Activated CD4-positive, CD25-positive, alpha-beta regulatory T cell (primary cell): ENCODE measurements at places on chromosomes 7 and 10.

DNA sequence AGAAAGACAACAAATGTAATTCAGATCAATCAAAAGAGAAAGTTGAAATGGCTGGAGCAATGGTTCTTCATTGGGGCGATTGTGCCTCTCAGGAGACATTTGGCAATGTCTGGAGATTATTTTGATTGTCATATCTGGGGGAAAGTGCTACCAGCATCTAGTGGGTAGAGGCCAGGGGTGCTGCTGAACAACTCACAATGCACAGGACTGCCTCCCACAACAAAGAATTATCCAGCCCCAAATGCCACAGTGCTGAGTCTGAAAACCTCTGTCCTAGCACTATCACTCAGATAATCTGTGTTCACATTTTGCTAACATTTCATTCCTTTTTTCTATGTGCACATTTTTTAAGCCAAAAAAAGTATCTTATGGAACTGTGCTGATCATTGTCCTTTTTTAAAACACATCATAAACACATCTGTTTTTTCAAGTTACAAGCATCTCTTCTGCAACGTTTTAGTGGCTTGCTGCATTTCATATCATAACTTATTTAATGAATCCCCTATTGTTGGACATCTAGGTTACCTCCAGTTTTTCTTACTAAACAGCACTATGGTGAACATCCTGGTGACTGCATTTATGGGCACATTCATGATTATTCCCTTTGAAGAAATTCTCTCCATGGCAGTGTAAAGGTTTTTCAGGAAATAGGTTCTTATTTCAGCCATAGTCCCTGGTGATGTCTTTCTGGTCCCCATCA lies 114.2 kb downstream of the C10orf105 start:
- no peak for DNase-seq

DNA sequence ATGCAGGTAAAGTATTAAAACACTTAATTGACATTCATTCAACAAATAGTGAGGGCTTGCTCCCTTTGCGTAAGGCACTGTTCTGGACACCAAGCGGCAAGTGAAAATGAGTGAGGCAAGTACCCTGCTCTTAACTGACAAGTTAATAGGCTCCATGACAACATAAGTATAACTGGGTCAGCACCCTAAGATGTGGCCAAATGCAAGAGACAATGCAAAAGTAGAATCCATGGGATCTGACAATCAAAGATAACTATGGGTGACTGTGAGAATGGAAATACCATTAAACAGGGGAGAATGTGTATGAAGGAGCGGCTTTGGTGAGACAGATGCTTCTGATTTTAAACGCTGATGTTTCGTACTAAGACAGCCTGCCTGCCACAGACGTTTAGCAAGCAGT lies 160.5 kb downstream of the RAPGEF5 start:
- DNase-seq, result no peak

- no peak for DNase-seq
Measured at GRCh38 chr10:17217631-17218232, 10.3 kb upstream of the VIM start.

DNA sequence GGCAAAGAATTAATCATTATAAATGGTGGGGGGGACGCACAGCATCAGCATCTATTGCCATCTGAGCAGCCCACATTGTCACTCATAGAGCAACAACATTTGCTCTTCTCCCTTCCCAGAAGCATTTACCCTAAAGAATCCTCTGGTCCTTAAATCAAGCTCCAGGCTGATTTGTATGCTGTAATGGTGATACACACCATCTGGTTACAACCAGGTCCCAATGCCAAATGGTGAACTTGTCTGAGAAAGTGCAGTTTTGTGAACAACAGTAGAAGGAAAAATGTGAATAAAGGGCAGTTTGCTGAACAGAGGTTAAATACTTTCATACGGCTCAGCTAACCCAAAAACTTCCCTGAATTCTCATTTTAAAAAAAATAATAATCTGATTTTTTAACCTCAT lies 38.8 kb upstream of the TCF7L2 start:
- DNase-seq, result no peak
